ENCODE measurements at places on chromosomes 3 and 15.
A peak's percentile ranks its signal among the peaks of the same experiment; 100 is the strongest.

DNA sequence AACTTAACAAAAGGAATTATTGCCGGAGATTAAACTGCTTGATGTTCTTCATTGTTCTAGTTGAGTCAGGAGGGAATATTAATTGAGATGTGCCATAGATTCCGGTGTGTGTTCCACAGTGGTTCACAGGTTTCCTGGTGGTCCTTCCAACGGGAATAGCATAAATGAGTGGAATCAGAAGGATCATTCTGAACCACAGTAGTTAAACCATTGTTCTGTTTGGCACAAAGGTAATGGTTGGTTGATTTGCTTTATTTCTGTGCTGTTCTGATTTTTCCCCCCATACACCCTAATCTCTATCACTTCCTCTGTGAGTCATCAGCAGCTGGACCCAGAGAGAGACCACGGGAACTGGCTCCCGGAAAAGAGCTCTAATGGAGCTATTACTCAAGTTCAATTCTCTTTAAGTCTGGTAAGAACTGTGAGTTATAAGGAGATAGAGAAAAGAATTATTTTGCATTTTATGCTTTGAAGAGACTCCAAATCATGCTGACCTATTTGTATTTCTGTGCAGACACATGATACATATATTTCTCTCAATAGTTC lies 627.2 kb downstream of the ZIC1 start:
- DNase-seq, result no peak

DNA sequence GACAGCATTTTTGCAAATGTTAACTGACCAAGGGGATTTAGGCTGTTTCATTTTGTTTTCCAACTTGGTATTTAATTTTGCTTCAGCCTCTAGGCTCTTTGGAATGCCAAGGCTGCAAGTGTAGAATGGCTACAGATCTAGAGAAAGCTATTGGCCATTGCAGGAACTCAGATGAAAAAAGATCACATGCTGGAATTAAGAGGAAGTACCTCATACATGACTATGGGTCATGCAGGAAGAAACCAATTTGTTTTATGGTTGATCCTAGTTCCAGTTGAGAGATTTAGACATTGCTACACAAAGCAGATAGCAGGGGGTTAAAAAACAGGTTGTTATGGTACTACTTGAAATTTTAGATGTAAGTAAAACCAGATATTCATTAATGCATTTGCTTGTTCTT lies 12.7 kb upstream of the CLDN16 start:
- no peak for DNase-seq

DNA sequence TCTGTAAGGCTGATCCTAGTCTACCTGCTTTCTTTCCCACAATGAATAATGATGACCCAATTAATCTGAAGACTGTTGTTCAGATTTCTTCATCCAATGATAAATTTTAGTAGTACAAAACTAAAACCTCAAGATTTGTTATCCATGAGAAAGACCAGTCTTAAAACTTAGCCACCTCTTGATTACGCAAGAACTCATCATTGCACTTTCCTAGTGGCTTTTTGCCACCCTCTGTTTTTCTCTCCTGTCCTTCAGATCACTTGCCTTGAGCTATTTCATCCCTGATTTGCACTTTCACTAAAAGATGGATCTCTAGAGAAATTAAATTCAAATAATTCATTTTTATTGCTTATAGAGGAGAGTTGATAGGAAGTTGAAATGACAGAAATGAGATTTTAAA lies 142.7 kb upstream of the RBMS3 start:
- DNase-seq, result no peak

DNA sequence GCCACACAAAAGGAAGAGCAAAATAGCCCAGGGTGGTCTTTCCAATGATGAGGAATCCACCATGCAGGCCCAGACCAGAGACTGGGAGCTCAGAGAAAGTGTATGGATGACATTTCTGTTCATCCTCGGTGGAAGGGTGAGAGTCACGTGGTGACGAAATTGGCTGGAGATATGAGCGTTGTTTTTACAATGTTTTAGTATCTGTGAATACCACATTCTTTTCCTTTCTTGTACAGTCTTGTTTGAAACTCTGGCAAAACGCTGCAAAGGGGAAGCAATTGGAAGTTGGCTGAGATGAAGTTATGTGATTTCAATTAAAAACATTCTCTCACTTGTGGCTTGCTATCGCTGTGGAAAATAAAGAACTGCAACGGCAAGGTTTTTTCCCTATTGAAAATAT lies 137.5 kb downstream of the MAGI1 start:
- DNase-seq, result peak; percentile 15

- DNase-seq, result no peak
These were observed 37.6 kb upstream of the EPHB3 start for GRCh38 chr3:184523825-184524615.

GRCh38 chr3:19149368-19149767 lies 1.1 kb downstream of the KCNH8 start:
- no peak for DNase-seq

GRCh38 chr15:54979964-54980363 lies 216.8 kb downstream of the RSL24D1 start:
- DNase-seq, result no peak

DNA sequence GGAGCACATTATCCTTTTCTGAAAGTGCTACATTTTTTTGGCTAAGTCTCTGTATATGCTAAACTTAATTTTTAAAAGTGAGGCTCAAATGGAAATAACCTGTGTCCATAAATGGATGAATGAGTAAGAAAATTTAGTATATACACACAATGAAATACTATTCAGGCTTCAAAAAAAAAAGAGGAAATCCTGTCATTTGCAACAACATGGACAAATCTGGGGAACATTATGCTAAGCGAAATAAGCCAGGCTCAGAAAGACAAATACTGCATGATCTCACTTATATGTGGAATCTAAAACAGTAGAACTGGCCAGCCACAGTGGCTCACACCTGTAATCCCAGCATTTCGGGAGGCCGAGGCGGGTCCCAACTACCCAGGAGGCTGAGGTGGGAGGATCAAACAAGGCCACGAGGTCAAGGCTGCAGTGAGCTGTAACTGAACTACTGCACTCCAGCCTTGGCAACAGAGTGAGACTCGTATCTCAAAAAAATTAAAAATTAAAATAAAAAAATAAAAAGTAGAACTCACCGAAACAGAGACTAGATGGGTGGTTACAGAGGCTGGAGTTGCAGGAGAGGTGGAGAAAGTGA lies 25.8 kb downstream of the CCDC12 start:
- DNase-seq, result no peak
